Heart left ventricle (tissue), 16 donors: ENCODE measurements at places on chromosomes 16 and 17. TPM values are rescaled to one million over a fixed set of nuclear protein-coding genes. Genes with fewer than 3 reads are reported as not detected.

The CETP gene
- polyA plus RNA-seq = not detected

The MT1G gene
- not detected for polyA plus RNA-seq

The RNF213 gene
- polyA plus RNA-seq = 23.1 TPM

The MEOX1 gene
- 17.0 TPM for polyA plus RNA-seq

The MYLK3 gene
- polyA plus RNA-seq = 133 TPM

- DNase-seq = no peak
Measured at GRCh38 chr17:63984651-63985386, 12.1 kb upstream of the SCN4A start.

DNA sequence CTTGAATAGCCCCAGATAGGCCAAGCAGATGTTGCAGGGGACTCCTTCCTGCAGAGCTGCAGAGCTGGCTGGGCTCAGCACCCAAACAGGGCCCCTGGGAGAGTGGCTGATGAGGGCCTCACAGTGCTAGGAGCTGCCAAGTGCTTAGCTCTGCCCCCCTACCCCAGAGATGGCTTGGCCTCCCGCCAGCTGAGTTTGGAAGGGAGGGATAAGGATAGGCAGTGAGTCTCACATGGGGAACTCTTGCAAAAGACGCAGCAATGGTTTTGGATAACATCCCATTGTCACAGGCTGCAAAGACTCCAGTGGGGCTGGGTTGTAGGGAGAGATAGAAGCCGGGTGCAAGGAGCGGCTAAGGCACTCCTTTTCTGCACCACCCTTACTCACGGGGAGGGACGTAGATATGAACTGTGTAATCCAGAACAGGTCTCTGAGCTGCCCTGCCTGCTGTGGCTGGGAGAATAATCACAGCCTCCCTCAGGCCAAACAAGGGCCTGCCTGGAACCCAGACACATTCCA, 52.9 kb upstream of the MAF start:
- peak; percentile 76 for DNase-seq

GRCh38 chr17:55301521-55302406, 37.0 kb downstream of the HLF start:
- peak; percentile 32 for DNase-seq

GRCh38 chr17:39848600-39848999, 15.5 kb downstream of the IKZF3 start:
- DNase-seq = no peak

DNA sequence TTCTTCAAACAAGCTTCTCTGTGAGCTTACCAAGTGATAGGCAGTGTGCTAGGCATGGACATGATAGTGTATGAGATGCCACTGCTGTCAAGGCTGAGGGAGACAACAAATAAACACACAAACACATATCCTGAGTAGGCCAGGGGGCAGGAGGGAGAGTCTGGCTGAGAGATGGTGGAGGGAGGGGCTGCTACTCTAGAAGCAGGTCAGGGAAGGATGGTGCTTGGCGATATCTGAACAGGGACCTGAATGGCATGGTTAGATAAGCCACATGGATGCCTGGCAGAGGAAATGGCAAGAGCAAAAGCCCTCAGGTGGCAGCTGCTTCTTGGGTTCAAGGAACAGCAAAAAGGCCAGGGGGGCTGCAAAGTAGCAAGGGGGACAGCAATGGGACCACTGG, 8.6 kb upstream of the CHST6 start:
- DNase-seq = no peak

- peak; percentile 70 for DNase-seq
Measured at GRCh38 chr17:8745586-8746500, 1.2 kb upstream of the CCDC42 start.

DNA sequence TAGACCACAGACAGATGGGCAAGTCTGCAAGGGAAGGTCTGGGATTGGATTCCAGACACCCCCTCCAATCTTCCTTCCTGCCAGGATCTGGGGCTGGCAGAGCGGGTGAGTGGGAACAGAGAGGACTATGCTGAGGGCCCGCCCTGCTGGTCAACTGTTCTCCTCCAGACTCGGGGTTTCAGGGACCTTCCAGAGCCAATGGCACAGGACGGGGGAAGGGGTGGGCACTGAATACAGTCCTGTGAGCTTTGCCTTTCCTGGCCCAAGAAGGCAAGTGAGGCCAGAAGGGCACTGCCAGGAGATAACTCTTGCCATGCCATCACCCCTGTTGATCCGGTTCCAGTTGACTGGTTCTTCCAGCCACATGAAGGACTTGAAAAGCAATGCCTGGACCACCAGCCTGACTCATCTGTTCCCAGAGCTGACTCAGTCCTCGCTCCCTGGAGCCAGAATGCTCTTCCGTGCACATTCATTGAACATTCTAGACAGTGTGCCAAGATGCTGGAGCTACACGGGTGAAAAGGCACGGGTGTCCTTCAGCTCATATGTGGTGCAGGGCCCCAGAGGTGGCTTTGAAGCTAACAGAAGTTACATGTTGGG, 533 bp upstream of the MEFV start:
- DNase-seq = no peak
